ENCODE measurements at places on chromosomes 2 and 18.

DNA sequence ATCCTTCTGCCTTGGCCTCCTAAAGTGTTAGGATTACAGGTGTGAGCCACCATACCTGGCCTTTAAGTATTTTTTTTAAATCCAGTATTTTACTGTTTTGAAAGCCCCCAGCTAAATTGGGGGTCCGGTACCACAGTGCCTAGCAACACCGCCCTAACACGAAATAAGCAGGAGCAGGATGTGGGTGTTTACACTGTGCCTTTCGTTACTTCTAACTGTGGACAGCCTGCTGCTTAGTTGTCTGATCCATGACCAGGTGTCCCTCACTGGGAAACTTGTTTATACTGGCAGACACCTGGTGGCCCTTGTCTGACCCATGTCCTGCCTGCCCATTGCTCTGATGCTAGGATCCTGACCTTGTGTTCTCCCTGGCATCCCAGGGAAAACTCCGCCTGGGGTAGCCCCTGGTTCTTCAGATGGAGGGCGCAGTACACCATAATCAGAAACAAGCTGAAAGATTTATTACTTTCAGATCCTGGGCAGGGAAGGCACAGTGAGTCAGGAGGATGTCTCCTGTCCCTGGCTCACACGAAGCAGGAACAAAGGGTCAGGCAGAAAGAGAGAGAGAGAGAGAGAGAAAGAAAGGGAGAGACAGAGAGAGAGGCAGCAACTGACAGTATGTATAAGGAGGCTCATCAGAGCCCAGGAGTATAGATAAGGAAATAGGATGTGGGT, 55.7 kb downstream of the NCAPH start:
- no peak for DNase-seq

- DNase-seq: no peak
Measured at GRCh38 chr18:79583984-79584401, 95.6 kb upstream of the CTDP1 start.

DNA sequence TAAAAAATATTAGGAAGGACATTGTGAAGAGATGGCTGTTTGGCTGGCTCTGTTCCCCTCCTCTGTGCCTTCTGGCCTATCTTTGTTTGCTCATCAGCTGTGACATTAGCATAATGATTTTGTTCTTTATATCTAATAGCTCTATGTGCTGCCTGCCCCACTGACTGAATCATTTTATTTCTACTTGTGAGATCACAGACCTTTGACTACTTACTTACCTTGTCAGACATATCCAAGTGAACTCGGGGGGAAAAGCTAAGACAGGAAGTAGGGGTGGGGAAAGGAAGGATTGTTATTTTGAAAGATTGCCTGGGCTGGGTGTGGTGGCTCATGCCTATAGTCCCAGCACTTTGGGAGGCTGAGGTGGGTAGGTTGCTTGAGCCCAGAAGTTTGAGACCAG, 104.2 kb downstream of the ASAP2 start:
- no peak for DNase-seq

- DNase-seq: no peak
Measured at GRCh38 chr2:204000446-204000845, 63.9 kb downstream of the ICOS start.

- DNase-seq: no peak
Measured at GRCh38 chr2:140667203-140667602, 1463.6 kb downstream of the LRP1B start.

DNA sequence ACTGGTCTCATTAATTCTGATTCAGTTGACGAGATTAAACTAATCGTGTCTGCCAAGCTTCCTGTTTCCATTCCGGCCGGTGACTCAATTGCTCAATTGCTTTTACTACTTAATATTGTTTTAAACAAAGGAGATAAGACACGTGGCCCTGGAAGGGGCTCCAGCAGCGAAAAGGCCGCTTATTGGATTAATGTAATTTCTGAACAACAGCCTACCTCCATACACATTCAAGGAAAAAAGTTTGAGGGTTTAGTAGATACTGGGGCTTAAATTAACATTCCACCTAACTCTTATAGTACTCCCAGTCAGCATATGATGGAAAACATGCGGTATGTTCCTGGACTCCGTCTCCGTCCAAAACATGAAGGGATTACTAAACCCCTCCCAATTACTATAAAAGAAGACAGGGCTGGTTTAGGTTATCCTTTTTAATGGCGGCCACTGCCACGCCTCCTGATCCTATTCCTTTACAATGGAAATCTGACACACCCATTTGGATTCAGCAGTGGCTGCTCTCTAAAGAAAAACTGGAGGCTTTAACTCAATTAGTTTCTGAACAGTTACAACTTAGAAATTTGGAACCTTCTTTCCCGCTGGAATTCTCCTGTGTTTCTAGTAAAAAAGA, 27.1 kb downstream of the VPS54 start:
- no peak for DNase-seq

DNA sequence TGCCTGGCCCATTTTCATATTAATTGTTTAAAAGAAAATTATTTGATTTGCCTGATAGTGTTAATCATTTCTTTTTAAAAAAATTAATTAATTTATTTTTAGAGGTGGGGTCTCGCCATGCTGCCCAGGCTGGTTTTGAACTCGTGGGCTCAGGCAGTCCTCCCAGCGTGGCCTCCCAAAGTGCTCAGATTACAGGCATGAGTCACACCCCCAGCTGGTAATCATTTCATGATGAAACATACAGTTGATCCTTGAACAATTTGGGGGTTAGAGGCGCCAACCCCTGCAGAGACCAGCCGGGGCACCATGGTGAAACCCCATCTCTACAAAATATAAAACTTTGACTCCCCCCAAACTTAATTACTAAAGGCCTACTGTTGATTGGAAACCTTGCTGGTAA, 7.9 kb downstream of the GPN1 start:
- peak; percentile 20 for DNase-seq

- DNase-seq: no peak
Measured at GRCh38 chr2:28134262-28134812, 243.8 kb downstream of the BABAM2 start.

GRCh38 chr2:131966256-131966655, 195.5 kb downstream of the ANKRD30BL start:
- no peak for DNase-seq

- DNase-seq: peak; percentile 81
Measured at GRCh38 chr2:218367415-218368149, 10.9 kb downstream of the CATIP start.
